Thymus (tissue), 14 donors: ENCODE measurements at places on chromosomes 1 and 21. TPM values are rescaled to one million over a fixed set of nuclear protein-coding genes. Genes with fewer than 3 reads are reported as not detected.

GRCh38 chr1:216175714-216176113, 247.5 kb downstream of the USH2A start:
- DNase-seq = no peak
- no peak overlapping the region for H3K27ac ChIP-seq
- no peaks in the 10 kb centered on the region for H3K27me3 ChIP-seq

GRCh38 chr1:230303822-230304221, 122.3 kb downstream of the PGBD5 start:
- no peak for DNase-seq
- no peaks in the 10 kb centered on the region for H3K4me1 ChIP-seq
- H3K27ac ChIP-seq = no peak overlapping the region
- no peaks in the 10 kb centered on the region for H3K27me3 ChIP-seq

DNA sequence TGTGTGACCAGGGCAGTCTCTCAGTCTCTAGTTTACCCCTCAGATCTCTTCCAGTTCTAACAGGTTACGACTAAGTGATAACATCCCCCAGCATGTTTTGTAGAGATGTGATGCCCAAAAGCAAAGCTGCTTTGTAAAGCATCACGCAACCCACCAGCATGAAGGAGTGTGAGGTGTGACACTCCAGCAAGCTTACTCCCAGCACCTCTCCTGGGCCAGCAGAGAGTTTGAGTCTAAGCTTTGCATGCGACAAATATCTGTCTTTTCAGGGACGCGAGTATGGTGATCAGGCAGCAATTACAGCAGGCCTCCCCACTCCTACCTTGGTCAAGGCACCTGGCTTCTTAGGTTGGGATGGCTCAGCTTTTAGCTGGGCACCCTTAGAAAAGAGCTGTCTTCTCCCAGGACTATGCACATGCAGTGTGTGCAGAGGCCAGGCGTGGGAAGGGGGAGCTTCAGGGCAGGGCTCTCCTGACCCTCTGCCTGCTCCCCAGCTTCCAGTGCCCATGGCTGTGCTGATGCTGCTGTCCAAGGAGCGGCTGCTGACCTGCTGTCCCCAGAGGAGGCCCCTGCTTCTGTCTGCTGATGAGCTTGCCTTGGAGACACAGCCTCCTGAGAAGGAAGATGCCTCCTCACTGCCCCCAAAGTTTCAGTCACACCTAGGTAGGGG, 48.2 kb downstream of the ELK4 start:
- H3K36me3 ChIP-seq = no peaks in the 10 kb centered on the region
- DNase-seq = no peak
- no peaks in the 10 kb centered on the region for H3K4me1 ChIP-seq
- no peak overlapping the region for H3K27ac ChIP-seq

DNA sequence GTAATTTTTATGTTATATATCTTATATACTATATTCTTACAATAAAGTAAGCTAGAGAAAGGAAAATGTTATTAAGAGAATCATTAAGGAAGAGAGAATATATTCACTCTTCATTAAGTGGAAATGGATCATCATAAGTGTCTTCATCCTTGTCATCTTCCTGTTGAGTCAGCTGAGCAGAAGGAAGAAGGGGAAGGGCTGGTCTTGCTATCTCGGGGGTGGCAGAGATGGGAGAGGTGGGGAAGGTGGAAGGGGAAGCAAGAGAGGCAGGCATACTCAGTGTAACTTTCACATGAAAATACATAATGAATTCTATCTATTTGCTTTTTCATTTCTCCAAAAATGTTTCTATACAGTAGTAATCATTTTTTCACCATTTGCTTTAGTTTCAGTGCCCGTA, 5.1 kb downstream of the DNASE2B start:
- no peak for DNase-seq
- H3K27me3 ChIP-seq = no peaks in the 10 kb centered on the region
- no peaks in the 10 kb centered on the region for H3K36me3 ChIP-seq
- no peaks in the 10 kb centered on the region for H3K4me1 ChIP-seq
- H3K27ac ChIP-seq = no peak overlapping the region

DNA sequence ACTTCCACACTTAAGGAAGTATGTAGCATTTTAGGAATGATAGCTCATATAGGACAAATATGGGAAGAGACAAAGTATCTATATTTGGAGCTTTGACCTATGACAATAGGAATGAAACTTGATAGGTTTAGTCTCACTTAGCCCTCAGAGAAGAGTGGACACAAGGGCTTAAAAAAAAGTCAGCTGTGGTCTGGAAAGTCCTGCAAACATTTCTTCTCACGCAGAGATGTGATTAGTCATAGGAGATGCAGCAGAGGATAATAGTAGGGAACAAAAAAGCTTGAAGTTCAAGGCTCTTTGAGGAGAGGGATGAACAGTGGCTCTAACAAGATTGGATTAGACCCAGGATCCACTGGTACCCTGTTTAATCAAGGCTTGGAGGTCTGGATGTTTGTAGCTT, 14.8 kb upstream of the RNF220 start:
- H3K27me3 ChIP-seq = no peaks in the 10 kb centered on the region
- H3K4me1 ChIP-seq = no peaks in the 10 kb centered on the region
- no peaks in the 10 kb centered on the region for H3K36me3 ChIP-seq
- H3K27ac ChIP-seq = no peak overlapping the region
- H3K4me3 ChIP-seq = no peak overlapping the region
- DNase-seq = no peak

DNA sequence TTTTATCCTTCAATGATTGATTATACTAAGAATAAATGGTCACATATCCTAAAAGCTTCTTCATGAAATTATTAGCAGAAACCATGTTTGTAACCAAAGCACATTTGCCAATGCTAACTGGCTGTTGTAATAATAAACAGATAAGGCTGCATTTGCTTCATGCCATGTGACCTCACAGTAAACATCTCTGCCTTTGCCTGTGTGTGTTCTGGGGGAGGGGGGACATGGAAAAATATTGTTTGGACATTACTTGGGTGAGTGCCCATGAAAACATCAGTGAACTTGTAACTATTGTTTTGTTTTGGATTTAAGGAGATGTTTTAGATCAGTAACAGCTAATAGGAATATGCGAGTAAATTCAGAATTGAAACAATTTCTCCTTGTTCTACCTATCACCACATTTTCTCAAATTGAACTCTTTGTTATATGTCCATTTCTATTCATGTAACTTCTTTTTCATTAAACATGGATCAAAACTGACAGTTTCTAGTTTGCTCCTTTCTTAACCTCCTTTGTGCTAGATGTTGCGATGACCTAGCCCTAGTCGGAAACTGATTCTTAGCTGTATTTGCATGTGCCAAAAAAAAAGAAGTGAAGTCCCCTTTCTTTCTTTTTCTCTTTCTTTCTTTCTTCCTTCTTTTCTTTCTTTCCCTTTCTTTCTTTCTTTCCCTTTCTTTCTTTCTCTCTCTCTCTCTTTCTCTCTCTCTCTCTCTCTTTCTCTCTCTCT, 45.1 kb downstream of the MAP3K7CL start:
- DNase-seq = no peak
- H3K27ac ChIP-seq = no peak overlapping the region
- no peak overlapping the region for H3K4me3 ChIP-seq
- no peaks in the 10 kb centered on the region for H3K36me3 ChIP-seq

DNA sequence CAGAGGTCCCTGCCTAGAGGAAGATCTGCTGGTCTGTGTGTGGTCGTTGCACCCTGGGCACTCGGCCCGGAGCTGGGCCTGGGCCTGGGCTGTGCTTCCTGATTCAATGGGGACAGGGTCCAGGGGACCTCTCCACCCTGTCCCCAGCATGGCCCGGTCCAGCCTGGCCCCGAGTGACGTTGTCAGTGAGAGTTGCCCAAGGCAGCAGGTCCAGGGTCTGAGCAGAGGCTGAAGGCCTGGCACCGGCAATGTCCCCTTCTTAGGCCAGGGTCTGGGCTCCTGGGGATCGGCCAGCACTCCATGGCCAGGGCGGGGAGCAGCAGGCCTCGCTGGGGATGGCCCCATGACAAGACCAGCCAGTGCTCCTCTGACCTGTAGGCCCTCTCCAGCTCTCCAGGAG, 15.6 kb upstream of the PEX10 start:
- H3K4me1 ChIP-seq = no peaks in the 10 kb centered on the region
- H3K27ac ChIP-seq = no peak overlapping the region
- H3K27me3 ChIP-seq = peaks cover 14% of the 10 kb centered on the region
- H3K4me3 ChIP-seq = no peak overlapping the region

The FCRL6 gene
- total RNA-seq = 0.33 TPM

The BRDT gene
- under 0.01 TPM for total RNA-seq

The RTCA gene
- 29.5 TPM for total RNA-seq
